Fibroblast of the aortic adventitia (primary cell): ENCODE measurements at places on chromosomes 6 and 20.

- DNase-seq, result peak; percentile 46
Measured at GRCh38 chr20:8012724-8013123, 6.8 kb downstream of the TMX4 start.

GRCh38 chr20:49529470-49529869, 38.5 kb downstream of the PTGIS start:
- no peak for DNase-seq

DNA sequence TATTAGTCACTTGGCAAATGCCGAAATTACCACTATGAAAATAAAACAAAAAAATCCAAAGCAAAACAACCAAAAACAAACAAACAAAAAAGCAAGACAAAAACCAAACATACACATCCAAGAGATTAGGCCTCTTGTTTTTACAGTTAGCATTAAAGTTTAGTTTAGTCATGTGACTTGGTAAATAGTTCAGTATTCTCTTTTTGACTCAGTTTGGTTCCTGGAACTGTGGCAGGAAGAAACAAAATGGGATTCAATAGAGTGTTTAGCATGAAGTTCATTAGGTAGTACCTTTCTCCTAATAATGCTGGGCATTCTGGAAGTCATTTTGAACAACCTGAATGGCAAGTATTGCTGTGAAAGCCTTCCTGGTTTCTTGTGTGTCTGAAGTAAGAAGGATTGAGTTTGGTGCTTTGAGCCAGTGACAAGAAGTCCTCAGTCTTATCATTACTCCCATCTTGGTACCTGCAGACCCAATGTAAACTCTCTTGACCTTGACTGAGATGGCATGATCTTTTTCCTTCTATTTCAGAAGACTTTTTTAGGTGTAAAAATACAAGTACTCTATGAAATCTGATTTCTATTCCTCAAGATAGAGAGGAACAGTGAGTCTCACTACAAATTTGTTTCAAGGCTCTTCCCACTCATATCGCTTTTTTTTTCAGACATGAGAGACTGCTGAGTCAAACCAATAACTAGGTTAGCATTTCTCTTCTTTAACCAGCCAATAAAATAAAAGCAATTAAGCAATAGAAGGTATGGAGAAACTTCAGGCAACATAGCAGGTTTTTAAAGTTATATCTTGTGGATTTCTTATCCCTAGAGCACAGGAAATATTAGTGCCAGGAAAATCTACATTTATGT, 223.6 kb upstream of the PREP start:
- no peak for DNase-seq

DNA sequence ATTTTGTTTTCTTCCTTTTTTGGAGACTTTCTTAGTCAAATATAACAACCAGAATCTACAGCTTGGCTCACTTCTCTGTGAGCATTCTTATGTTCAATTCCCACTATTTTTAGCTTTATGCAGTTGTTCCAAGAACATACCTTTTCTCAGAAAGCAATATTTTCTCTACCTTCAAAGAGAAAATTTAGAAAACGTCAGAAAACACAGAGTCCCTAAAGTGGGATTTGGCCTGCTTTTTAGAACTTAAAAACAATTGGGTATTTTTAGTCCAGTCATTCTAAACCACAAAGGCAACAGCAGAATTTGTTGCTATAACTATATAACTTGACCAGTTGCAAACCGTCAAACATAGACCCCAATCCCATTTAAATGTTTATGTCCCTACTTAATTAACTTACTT, 133.1 kb downstream of the MOXD1 start:
- DNase-seq, result no peak

DNA sequence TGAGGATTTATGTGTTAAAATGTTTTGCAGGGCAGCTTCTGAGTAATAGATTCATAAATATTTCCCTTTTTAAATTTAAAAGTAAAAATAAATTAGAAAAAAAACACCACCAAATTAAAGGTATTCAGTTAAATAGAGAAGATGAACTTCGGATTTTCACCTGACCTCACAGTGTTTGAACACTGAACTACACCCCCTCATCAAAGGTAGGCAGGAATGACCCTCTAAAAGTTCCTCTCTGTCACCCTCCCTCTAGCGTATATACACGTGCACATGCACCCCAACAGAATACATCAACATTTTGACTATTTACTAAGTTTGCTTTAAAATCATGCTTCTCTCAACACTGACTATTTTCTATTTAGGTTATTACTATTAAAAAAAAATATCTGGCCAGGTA, 528.3 kb downstream of the QKI start:
- DNase-seq, result no peak

DNA sequence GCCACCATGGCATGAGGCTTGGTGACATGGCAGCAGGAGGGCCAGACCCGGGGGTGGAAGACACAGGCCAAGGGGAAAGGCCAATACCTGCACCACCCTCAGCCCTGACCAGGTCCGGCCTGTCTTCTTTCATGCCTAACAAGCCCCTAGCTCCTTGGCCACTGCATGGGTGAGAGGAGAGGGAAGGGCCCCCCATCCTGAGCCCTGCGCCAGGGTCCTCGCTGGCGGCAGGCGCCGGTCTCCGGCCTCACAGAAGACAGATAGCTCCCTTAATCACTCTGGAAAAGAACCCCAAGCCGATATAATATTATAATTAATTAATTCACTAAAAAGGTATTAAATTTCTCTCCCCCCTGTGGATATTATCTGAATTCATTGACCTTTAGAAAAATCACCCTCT, 41.4 kb downstream of the MDFI start:
- no peak for DNase-seq
